ENCODE measurements at places on chromosomes 2 and 18.

DNA sequence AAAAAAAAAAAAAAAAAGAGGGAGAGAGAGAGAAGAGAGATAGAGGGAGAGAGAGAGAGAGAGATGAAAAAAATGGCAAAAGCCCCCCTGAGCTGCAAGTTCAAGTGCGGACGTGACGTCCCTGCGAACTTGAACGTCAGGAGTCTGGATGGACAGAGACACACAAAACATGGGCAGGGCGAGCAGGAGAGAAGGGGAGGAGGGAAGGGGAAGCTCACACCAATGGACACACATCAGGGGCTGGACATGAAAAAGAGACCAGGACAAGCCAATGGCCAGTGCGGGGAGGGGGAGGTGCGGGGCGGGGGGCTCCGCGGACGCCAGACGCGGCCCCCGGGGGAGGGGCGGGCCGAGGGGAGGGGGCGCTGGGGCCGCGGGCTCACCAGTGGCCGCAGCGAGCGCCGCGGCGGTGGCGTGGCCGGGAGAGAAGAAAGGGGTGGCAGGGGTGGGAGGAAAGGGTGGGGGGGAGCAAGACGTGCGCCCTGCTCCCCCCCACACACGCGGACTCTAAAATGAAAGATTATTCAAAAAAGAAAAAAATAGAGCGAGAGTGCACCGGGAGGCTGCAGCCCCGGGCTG, at the start of gene BCL11A:
BCL11A (minus strand) TSS at position 160 of the 579 bp plus-strand sequence. CDS start 384 bp downstream, outside the sequence.
- no peak for DNase-seq

- no peak for DNase-seq
These were observed 681.6 kb upstream of the KLHL29 start for GRCh38 chr2:22703286-22703920.

DNA sequence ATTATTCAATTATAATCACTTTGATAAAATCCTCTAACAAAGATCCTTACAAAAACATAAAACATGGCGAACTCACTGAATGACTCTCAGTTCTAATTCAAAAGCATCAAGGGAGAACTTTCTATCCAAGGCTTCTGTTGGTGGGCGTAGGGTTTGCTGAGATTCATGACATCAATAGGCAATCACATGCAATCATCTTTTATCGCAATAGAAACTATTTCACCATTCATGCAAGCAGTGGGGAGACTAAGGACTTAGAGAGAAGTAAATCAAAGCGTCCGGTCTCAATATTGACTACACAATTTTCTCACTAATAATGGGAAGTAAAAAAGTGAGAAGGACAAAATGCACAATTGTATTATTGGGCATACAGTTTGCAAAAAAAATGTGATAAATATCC, 168.7 kb downstream of the SCG2 start:
- DNase-seq, result no peak

DNA sequence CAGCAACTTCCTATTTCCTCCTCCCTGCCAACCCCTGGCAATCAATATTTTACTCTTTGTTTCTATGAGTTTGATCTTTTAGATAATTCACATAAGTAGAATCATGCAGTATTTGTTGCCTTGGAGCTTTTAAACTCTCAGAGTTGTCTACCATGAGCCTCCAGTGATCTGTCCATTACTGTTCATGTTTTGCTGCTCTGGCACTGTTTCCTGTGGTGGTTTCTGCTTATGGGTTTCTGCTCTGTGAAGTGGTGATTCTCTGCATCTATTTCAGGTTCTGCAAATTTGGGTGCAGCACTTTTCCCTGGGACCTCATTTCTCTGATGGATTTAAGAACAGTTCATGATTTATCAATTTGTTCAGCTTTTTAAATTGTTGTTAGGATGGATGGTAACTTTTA, 908.1 kb upstream of the FANCL start:
- no peak for DNase-seq

GRCh38 chr2:19882286-19882685, 19.5 kb downstream of the TTC32 start:
- DNase-seq, result no peak

GRCh38 chr2:172597176-172597842, 41.4 kb downstream of the PDK1 start:
- no peak for DNase-seq

GRCh38 chr2:25410370-25410769, 68.6 kb upstream of the DNMT3A start:
- DNase-seq, result no peak

DNA sequence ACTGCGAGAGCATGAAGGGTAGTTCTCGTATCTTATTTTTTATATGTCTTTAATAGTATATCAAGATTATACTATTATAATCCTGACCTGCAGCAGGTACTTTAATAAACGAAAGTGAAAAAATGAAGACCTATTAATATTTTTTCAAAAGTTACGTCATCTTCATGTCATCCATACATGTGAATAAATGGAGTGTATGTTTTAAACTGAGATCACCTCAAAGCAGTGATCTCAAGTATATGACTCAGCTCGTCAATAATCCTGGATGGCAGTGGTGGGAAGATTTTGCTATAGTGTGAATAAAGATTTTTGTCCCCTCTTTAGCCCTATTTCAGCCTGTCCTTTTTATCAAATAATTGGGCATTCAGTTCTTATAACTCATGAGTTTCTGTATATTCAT, 166.3 kb upstream of the FBXO11 start:
- no peak for DNase-seq

GRCh38 chr2:118044854-118045253, 31.0 kb upstream of the CCDC93 start:
- no peak for DNase-seq

GRCh38 chr2:190881084-190881597, 520 bp downstream of the GLS start:
- no peak for DNase-seq

Measured in coronary artery (tissue), 2 donors.